ENCODE measurements at places on chromosomes 5 and 9.

- no peak for DNase-seq
Observed at GRCh38 chr5:102554728-102555127, 55.9 kb upstream of the SLCO6A1 start.

DNA sequence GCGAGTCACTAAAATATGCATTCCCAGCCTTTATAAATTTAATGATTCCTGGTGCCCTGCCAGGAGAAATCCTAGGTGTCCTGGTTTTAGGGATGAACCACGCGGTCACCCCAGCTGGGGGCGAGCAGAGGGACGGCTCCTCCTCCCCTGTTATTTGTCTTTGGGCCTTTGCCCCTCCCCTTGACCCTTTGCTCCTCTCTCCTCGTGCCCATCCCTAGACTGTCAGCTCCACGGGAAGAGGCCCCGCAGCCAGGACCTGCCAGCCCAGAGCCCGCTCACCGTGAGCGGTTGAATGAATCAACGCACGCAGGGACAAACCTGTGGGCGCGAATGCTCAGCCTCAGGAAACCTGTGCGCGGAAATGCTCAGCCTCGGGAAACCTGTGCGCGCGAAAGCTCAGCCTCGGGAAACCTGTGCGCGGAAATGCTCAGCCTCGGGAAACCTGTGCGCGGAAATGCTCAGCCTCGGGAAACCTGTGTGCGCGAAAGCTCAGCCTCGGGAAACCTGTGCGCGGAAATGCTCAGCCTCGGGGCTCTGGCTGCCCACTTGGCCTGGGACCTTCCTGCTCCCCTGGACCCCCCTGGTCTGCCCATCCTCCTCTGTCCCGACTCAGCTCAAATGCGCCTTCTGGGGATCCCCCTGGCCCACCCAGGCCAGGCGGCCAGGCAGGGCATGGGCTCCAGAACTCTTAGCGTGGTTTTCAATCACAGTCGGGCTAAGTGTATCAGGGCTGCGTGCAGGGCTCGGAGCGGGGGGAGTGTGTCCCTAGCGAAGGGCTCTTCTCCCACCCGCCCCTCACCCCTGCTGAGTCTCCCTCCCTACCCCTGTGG, 140.5 kb upstream of the COL5A1 start:
- no peak for DNase-seq

GRCh38 chr5:169153405-169153804, 147.5 kb downstream of the SLIT3 start:
- no peak for DNase-seq

DNA sequence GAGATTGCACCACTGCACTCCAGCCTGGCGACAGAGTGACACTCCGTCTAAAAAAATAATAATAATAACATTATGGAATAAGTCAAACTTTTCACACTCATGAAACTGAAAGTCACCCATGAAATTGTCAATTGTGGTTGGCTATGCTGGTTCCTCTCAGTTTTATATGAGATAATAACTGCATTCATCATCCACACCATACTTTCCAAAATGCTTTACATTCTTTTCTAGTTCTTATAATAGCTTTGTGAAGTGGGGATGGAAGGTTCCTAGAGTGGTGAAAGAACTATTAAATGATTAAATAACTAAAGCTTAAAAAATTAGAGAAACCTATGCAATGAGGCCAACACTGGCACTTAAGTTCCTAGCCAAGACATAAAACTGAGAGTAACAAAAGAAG, 12.6 kb upstream of the ASPN start:
- DNase-seq, result no peak

DNA sequence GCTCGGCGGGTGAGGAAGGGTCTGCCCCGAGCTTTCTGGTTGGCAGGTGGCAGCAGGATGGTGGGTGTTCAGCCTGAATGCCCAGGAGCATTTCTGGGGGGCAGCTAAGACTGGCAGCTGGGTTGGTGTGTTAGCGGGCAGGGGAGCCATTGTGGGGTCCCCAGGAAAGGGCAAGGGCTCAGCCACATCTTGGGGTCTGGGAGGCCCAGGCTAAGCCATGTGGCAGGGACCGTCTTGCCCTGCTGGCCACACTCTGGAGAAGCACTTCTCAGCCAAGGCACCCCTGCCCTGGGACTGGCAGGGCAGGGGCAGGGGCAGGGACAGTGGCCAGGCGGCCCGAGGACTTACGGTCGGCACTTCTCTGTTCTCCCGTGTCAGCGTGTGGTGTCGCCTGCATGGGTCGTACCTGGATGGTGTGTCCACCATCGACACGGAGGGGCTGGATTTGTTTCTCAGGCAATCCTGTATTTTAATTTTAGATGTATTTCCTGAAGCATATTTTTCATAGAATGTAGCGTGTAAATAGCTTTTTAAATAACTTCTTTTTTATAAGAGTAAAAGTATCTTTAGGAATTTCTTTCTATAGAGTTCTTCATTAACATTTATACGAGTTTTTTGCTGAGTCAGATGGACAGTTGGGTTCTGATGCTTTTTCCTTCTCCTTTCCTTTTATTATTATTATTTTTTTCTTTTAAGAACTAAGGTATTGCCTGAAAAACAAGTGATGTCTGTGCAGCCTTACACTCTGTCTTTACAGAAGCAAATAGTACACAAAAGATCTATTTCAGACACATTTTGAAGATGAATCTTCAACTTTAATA, 102.0 kb downstream of the PHF2 start:
- DNase-seq, result no peak

DNA sequence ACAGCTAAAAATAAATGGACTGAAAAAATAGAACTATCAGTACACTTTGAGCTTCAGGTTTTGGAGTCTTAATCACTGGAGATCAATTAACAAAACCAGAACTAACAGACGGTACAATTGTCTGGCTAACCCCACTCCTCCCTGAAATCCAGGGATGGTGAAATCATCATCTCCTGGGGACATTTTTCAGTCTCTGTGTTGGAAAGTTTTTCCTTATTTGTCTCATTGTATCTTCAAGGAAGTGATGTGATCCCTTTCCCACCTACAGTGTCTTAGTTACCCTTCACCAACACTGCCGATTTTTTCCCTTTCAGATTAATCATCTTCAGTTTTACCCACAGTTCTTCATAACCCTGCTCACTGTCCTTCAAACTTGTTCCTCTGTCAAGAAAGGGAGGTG, 81.9 kb downstream of the MAP1B start:
- DNase-seq, result no peak

GRCh38 chr5:158599157-158599556, 500.6 kb downstream of the EBF1 start:
- no peak for DNase-seq

DNA sequence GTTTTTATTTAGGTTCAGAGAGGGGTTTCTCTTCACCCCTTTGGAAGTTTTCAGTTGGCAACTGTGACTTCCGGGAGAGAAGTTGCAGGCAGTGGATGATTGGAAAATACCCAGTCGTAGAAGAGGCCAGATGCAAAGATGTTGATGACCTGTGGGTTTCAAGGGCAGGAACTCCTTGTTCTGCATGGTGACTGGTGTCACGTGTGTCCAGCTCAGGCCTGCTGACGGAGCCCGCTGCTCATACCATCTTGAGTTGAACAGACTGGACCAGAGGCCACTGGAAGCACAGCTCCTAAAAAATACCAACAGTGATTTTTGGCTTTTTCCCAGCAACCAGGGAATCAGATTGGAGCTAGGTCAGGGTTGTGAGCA, 243.9 kb upstream of the KLF4 start:
- DNase-seq, result no peak

DNA sequence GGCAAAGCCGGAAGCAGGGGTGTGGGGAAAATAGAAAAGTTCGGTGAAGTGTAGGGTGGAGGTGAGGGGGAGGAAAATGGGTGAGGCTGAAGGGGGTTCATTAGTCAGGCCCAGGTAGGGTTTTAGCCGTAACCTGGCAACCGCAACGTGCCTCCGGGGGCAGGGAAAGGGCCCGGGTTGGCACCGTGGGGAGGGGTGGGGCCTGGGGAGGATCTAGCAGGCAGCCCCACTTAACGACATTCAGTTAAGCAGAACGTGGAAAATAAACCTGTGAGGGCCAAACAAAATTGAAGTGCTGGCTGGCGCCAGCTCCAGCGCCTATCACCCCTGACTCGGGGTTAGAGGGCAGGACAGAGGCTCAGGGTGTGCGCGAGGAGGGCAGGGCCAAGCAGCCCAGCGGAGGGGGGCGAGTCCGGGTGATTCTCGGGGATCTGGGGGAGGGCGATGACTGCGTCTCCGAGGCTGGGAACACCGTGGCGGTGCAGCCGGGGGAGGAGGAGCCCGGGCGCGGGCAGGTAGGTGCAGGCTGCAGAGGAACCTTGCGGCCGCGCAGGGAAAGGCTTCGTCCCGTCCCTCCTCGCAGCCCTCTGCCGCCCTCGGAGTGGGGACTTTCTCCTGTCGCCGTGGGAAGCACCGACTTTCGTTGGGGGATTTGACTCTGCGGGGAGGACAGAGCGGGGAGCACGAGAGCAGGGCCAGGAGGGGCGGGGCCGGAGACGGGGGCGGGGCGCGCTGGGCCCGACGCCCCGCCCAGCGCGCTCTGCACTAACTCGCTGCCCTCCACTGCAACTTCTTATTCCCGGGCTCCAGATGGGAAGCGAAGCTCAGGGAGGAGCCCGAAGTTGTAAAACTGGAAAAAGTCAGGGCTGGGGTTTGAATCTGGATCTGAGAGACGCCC, 5.1 kb downstream of the RGS14 start:
- peak; percentile 47 for DNase-seq

DNA sequence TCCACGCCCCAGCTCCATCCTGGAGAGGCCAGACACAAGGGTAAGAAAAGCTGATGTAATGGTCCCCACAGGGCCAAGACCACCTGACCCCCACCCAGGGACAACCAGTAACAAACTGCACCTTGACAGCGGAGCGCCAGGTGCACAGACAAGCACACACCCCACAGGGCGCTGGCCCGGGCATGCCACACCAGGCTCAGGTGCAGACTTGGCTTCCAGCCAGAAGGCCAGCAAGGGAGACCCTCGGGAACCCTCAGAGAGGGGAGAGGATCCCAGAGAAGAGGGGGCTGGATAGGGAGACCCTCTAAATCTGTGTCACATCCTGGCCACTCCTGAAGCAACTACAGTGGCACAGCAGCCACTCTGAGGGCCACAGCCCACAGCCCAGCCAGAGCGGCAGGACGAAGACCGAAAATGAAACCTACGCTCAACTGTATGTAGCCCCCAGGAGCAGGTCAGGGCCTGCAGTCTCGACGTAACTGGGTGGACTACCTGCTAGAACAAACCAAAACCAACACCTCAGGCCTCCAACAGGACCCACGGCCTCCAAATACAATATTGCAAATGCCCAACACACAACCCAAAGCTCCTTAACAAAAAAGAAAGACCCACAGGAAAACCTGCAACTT, 18.5 kb downstream of the CAMSAP1 start:
- no peak for DNase-seq

DNA sequence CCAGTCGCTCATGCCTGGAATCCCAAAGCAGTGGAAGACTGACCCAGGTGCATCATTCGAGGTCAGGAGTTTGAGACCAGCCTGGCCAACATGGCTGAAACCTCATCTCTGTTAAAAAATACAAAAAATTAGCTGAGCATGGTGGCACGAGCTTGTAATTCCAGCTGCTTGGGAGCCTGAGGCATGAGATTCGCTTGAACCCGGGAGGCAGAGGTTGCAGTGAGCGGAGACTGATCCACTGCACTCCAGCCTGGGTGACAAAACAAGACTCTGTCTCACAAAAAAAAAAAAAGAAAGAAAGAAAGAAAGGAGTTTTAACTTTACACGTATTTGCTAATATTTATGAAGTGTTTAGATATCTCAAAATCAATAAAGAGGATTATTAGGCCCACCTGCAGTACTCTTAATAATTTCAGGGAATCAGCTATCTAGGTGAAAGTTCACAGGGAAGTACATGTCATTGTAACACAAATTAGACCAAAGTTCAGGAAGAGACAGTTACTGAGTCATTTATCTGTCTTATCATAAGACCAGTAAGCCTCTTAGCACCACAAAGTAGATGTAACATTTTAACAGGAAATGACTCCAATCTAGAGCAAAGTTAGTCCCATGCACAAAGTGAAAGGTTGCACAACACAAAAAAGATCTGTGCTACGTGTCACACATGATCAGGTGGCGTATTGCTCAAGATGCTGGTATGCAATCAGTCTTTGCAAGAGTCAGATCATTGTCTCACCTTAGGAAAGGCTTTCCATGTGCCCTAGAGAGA, 34.1 kb upstream of the PLIN2 start:
- DNase-seq, result peak; percentile 7

GRCh38 chr5:17255471-17256021, 38.1 kb downstream of the BASP1 start:
- DNase-seq, result no peak

DNA sequence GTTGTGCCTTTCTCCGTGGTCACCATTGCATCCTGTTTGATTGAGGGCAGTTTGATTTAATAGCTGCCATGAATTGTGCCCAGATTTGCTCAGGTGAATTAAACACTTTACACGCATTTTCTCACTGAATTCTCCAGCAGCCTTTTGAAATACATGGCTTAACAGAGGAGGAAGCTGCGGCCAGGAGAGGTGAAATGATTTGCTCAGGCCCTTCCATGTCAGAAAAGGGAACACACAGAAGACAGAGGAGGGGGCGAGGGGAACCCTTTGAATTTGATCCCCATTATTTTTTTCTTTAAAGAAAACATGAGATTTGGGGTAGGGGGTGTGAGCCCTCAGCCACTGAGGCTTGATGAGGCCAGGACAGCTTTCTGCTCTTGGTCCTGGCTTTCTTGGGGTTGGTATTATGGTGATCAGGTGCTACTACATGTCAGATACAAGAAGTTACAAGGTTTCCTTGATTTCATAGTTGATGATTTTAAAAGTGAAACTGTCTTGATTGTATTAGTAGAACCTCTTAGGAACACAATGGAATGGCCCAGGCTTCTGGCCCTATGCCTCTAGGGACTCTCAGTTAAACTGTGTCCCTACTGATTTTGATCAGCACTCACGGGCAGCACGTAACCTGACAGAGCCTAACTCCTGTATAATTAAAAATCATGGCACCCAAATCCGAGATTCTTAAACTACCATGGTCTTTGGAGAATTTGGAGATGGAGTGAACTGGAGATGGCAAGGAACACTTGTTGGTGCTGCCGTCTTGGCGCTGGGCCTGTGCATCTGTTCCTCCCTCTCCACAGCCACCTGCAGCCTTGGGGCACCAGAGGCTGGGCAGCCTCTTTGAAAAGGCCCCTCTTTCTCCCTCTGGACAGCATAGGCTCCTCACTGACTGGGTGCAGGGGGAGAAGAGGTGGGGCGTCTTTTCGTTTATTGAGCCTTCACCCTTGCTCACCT, 107.9 kb downstream of the TRIO start:
- no peak for DNase-seq

- no peak for DNase-seq
Observed at GRCh38 chr9:84230355-84231145, 110.0 kb downstream of the SLC28A3 start.

DNA sequence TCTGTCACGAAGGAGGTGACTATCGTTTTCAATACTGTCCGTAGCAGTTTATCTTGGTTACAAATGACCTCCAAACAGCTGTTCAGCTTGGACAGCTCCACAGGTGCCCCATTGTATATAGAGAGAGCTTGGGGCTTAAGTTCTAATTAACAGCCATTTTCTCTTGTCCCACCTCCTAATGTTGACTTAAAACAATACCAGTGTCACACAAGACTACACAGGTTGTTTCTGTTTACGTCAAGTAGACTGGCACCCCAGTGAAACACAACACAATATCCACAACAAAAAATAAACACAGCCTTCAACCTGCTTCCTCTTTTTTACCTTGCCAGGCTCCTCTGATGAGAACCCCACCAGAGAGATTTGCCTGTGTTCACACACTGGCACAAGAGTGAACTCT, 39.8 kb upstream of the TLE1 start:
- no peak for DNase-seq
